ENCODE measurements at places on chromosomes 2 and 18. TPM values are rescaled to one million over a fixed set of nuclear protein-coding genes. Genes with fewer than 3 reads are reported as not detected.

The SPP2 gene
- total RNA-seq, result not detected

The CHPF gene
- 45.3 TPM for total RNA-seq

The YES1 gene
- 56.0 TPM for total RNA-seq

The FOXI3 gene
- not detected for total RNA-seq

The INO80B gene
- total RNA-seq, result 30.2 TPM

The KCNG2 gene
- total RNA-seq, result 0.46 TPM

The TRIB2 gene
- 50.7 TPM for total RNA-seq

The ANKRD30B gene
- total RNA-seq, result not detected

The EVA1A gene
- 41.9 TPM for total RNA-seq

The TEKT4 gene
- not detected for total RNA-seq

The RAD51AP2 gene
- not detected for total RNA-seq

The CASP10 gene
- total RNA-seq, result 31.6 TPM

The DAPL1 gene
- total RNA-seq, result not detected

The ZNF521 gene
- total RNA-seq, result 25.0 TPM

The SERPINB5 gene
- 0.55 TPM for total RNA-seq

The PCARE gene
- total RNA-seq, result 0.55 TPM

GRCh38 chr2:20113004-20113796 lies 61.8 kb upstream of the LAPTM4A start:
- peak; percentile 54 for DNase-seq

- DNase-seq, result no peak
These were observed 176.1 kb upstream of the ZFP36L2 start for GRCh38 chr2:43402452-43402937.

GRCh38 chr2:191152482-191153240 lies 1.9 kb upstream of the STAT4 start:
- no peak for DNase-seq

- DNase-seq, result no peak
These were observed 1269.4 kb upstream of the CHAC2 start for GRCh38 chr2:52498077-52498750.

DNA sequence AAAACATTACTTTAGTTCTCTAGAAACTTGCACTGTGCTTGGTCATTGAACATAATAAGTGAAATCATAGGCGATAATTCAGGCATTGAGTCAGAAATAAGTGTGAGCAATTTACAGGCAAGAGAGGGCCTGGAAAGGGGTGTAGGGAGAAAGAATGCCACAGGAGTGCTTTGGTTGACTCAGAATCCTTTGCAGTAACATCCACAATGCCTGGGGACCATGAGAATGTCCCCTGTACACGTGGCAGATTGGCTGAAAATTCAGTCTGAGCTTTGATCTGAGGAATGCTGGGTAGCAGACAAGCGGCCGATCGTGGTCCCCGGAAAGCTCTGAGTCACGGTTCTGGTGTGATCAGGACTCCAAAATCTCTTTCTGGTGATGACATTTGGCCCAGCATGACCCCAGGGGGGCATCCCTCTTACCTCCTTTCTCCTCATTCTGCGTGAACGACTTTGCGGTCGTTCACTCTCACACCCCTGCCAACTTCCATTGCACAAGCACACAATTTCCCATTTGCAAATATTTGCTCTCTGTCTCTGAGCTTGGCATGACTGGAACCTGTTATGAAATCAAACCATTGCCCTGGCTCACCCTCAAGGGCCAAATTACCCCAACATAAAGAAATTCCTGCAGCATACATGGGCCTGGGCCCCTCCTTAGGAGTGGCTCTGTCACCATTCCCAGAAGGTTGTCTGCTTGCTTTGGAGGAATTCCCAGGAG lies 305.0 kb upstream of the EPAS1 start:
- peak; percentile 73 for DNase-seq

DNA sequence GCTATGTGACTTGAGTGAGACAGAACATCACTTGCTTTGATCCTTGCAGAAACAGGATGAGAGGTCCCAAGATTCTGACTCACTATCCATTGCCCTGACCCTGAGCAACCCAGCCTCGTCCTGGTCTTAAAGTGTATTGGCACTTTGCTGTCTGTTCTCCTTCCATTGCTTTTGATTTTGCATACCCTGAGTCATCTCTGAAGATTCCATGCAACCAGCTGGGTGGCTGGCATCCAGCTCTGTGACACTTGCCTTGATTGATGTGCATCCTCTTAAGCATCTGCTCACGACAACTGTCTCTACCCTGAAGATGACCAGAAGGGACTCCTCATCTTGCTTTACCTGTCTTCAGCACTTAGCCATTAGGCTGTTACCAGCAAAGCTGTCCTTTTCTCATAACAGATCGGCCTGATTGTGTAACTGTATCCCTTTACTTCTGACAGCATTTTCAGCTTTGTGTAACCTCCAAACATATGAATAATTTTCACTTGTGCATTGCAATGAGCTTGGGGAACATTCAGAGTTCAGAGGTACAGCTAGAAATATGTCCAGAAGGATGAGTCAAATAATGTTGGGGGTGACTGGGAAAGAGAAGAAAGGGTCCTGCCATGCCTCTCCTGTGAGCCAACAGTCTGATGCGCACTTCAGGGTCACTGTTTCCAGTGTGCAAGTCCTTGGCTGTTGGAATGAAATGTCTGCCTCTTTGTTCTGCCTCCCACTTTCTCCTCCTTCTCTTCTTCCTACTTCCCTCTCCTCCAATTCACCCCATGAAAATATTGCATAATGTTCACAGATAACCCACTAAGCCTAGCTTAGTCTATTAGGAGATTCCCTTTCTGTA lies 249.7 kb upstream of the OSR1 start:
- no peak for DNase-seq

- DNase-seq, result peak; percentile 20
These were observed 139.0 kb downstream of the MSH2 start for GRCh38 chr2:47541848-47542450.

DNA sequence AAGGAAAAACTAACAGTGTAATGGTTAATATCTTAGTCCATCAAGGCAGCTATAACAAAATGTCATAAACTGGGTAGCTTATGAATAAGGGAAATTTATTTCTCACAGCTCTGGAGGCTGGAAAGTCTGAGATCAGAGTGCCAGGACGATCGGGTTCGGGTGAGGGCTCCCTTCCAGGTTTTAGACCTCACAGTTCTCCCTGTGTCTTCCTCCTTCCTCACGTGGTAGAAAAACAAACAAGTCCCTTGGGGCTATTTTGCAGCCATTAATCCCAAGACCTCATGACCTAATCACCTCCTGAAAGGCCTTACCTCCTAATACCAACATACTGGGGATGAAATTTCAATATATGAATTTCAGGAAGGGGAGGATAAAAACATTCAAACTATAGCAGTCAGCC lies 455.9 kb downstream of the CNTNAP5 start:
- no peak for DNase-seq

DNA sequence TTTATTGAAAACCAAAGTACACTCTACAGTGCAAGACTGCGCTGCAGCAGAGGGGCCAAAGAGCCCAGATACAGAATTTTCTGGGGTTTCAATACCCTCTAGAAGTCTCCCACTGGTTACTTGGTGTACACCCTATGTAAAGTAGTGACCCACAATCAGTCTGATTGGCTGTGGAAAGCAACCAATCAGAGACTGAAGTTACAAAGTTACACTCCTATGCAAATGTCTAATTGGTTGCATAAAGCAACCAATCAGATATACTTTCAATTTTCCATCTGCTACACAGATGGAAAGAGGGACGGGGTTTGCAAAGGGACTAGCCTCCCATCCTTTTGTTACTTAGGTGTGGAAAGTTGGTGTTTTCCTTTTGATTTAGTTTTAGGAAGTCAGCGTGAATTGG lies 198.9 kb upstream of the SH3BP4 start:
- DNase-seq, result no peak

DNA sequence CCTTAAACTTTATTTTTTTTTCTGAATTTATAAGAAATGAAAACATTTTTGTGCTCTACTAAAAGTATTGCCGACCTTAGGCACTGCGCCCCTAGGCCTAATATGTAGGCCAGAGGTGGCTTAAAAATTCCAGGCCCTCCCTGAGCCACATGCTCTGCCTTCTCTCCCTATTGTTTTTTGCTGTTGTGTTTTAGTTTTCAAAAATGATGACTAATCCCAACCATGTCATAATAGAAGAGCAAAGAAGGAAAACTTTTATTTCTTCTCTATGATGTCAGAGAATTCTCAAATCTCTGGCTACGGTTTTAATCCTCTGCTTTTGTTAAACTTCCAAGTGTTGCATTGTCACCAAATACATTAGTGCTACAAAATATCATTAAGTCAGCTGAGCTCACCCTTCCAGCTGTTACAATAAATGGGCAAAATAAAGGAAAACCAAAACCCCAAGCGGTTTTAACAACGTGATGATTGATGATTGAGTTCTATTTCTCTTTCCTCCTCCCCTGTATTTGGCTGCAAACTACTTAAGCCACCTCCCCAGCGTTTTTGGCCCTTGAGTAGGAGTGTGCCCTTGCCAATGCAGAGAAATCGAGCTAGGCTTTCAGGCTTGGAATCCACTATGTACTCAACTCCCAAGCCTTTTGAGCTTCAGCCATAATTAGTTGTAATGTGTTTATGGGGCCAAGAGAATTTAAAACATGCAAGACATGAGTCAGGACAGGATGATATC lies 163.5 kb upstream of the POU3F3 start:
- no peak for DNase-seq

- no peak for DNase-seq
These were observed 8.3 kb upstream of the RHOB start for GRCh38 chr2:20438334-20439192.

- no peak for DNase-seq
These were observed 48.3 kb upstream of the MYL1 start for GRCh38 chr2:210363261-210363660.

DNA sequence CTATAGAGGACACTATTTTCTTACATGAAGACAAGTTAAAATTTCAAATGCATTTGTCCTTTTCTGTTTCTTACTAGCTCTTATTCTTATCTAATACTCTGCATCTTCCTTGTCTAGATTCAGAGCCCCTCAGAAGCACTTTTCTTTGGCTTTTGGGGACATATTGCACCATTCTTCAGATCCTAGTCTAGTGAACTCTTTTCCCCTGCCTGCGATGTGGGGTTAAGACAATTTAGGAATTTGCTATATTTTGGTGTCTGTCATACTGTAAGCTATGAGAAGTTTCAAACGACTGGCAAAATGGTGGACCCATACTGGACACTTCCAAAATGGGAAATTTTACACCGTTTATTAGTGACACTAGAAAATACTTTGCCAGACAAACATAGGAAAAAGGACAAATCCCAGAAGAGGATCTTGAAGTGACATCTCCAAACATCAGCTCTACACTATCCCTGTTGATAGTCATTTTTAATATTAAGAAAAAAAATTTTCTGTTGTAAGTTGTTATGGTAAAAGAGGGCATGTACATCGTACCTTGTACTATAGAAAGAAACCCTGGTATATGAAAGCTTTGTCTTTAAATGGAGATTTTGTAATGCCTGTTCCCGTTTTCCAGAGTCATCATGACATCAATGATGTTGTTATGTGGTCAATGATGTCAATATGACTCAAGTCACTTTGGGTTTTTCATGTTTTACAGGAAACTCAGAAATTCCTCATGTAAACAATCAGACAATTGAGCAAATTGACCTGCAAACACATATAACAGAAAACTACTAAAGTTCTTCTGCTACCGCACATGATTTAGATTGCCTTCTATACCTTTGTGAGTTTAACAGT lies 4.4 kb upstream of the KYNU start:
- DNase-seq, result no peak

GRCh38 chr2:25671622-25672021 lies 1.8 kb downstream of the DTNB start:
- DNase-seq, result no peak

- no peak for DNase-seq
These were observed 138.6 kb upstream of the SIX3 start for GRCh38 chr2:44802777-44803424.

- DNase-seq, result no peak
These were observed 160.3 kb downstream of the EN1 start for GRCh38 chr2:118687192-118687591.

GRCh38 chr2:201932511-201932910 lies 101.1 kb upstream of the FZD7 start:
- DNase-seq, result no peak

- peak; percentile 85 for DNase-seq
These were observed at the start of gene MOGAT1 for GRCh38 chr2:222671259-222672067. TSS of gene MOGAT1 (plus strand) at chr2:222671658. CDS start at chr2:222671786, 128 bp downstream.

DNA sequence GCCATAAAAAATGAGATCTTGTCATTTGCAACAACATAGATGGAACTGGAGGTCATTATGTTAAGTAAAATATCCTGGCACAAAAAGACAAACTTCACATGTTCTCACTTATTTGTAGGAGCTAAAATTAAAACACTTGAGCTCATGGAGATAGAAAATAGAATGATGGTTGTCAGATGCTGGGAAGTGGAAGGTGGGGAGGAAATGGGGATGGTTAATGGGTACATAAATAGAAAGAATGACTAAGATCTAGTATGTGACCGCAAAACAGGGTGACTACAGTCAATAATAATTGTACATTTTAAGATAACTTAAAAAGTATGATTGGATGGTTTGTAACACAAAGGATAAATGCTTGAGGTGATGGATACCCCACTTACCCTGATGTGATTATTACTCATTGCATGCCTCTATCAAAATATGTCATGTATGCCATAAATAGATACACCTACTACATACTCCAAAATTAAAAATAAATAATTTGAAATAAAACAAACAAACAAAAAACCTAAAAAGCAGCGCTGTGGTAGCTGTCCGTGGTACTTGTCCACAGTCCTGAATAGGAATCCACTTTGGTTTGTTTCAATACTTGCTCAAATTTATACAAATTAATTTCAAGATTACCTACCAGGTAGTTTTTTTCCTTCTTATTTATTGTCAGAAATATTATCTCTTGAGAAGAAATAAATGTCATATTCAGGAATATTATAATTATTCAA lies 224.5 kb downstream of the DLGAP1 start:
- DNase-seq, result no peak

DNA sequence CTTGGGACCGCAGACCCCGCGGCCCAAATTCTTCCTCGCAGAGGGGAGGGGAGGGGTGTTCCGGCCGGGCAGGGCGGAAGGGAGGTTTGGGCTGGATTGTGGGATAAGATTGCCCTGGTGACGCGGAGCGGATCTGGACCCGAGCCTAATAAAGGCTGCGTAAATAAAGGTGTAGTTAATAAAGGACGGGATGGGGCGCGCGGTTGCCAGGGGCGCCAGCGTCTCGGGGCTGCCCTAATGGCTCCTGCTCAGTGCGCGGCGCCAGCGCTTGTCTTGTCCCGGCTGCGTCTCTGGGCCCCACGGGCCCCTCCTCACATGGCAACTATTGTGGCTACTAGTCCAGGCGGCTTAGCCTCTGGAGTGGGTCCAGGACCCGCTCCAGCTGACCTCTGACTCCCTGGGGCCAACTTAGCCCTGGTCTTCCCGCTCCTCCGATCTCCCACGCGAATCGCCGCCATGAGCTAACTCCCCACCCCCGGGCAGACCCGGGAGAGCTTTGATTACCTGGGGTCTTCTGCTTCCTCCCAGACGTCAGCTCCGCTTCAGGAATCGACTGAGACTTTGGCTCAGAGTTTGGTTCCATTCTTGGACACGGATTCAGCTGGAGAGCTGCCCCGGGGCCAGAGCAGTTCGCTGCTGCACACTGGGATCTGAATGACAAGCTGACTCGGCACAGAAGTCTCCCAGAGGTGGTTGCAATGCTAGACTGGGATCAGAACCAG lies 36.5 kb downstream of the SLC25A52 start:
- DNase-seq, result peak; percentile 64

- DNase-seq, result no peak
These were observed 1.7 kb upstream of the C2orf42 start for GRCh38 chr2:70192516-70192915.
